ENCODE measurements at places on chromosomes 2 and 18. TPM values are rescaled to one million over a fixed set of nuclear protein-coding genes. Genes with fewer than 3 reads are reported as not detected.

Gene ANKRD36C
- total RNA-seq, result 56.3 TPM

Gene TUBB8B
- total RNA-seq, result not detected

Gene AQP12A
- total RNA-seq, result not detected

Gene C2orf15
- not detected for total RNA-seq

Gene CXCR1
- not detected for total RNA-seq

Gene POTEI
- not detected for total RNA-seq

Gene SCN7A
- total RNA-seq, result not detected

Gene SERPINB12
- total RNA-seq, result 0.32 TPM

Measured in hair follicle dermal papilla cell (primary cell).